ENCODE measurements at places on chromosomes 12 and 14. TPM values are rescaled to one million over a fixed set of nuclear protein-coding genes. Genes with fewer than 3 reads are reported as not detected.

Gene PROX2
- 0.09 TPM for polyA plus RNA-seq

Gene HNF1A
- 0.09 TPM for polyA plus RNA-seq

Gene OR6C75
- not detected for polyA plus RNA-seq

Gene PFKM
- polyA plus RNA-seq: 12.8 TPM

Gene IFI27
- polyA plus RNA-seq: 839 TPM

Gene AMN
- 3.5 TPM for polyA plus RNA-seq

Gene FGD4
- 3.3 TPM for polyA plus RNA-seq

Gene CHST11
- polyA plus RNA-seq: 6.7 TPM

Gene WNT1
- 0.05 TPM for polyA plus RNA-seq
